ENCODE measurements at places on chromosomes 5 and 9.

GRCh38 chr9:110900456-110900855, 137.8 kb downstream of the LPAR1 start:
- no peak for DNase-seq

GRCh38 chr9:25224309-25224708, 453.9 kb downstream of the TUSC1 start:
- no peak for DNase-seq

DNA sequence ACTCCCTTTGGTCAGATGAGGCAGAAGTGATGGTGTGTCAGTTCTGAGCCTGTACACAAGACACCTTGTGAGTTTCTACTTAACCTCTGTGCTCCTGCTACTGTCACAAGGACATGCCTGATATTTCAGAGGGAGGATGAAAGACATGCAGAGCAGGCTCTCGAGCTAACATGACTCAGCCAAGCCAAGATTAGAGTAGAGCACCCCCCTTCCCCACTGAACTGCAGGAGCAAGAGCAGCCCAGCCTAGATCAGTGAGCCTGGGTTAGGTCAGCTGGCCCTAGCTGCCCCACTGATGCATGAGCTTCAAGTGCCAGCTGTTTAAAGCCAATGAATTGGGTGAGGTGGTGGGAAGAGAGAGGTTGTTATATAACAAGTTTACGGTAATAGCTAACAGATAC, 36.7 kb downstream of the BRINP1 start:
- DNase-seq = no peak

- DNase-seq = no peak
These were observed 29.8 kb downstream of the ALDH1A1 start for GRCh38 chr9:72923077-72923476.

GRCh38 chr5:132458651-132459030, 31.9 kb downstream of the IRF1 start:
- DNase-seq = peak; percentile 83

- DNase-seq = no peak
These were observed 101.4 kb downstream of the NDFIP1 start for GRCh38 chr5:142210011-142210410.

DNA sequence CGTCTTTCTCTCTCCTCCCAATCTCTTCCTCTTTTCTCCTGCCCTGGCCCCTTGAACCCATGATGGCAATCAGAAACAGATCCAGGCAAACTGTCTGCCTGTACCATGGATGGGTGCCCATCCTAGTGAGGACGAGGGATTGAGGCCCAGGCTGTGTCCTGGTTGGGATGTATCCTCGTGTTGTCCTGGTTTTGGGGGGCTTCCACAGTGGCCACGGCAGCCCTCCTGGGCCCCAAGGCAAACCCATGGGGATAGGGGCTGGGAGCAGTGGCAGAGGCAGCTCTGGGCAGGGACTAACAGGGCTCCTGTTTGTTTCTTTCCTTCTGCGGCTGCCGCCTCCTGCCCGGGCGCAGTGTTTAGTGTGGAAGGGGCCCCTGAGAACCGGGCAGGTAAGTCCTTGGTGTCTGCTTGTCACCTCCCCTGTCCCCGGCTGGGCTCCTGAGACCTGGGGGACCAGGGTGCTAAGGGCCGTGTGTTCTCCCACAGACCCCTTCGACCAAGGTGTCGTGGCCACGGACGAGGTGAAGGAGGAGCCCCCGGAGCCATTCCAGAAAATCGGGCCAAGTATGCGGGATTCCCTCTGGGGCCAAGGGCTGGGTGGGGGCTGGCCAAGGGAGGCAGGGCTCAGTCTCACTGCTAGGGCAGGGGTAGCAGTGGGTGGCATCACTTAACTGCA, 70.0 kb downstream of the AMBP start:
- no peak for DNase-seq

- DNase-seq = no peak
These were observed at the start of gene DMRT2 for GRCh38 chr9:1050125-1050895. Gene DMRT2 (plus strand): TSS chr9:1050357. CDS start chr9:1051614, 1,257 bp downstream.

DNA sequence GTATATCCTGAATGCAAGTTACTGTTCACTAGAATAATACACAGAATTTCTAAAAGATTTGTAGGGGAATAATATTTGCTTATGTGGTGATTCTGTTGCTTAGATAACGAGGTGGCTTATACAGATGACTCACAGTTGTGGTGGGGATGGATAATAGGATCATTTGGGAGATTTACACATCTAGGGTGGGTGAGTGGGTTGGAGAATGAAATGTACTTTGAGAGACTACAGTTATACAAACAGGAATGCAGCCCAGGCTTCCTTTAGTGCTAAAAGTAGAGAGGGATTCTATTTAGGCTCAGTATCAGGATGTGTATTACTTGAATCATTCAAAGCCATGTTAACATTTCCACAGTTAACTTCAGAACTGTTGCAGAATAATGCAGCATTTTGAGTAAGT, 1.8 kb downstream of the CTXN3 start:
- peak; percentile 10 for DNase-seq

DNA sequence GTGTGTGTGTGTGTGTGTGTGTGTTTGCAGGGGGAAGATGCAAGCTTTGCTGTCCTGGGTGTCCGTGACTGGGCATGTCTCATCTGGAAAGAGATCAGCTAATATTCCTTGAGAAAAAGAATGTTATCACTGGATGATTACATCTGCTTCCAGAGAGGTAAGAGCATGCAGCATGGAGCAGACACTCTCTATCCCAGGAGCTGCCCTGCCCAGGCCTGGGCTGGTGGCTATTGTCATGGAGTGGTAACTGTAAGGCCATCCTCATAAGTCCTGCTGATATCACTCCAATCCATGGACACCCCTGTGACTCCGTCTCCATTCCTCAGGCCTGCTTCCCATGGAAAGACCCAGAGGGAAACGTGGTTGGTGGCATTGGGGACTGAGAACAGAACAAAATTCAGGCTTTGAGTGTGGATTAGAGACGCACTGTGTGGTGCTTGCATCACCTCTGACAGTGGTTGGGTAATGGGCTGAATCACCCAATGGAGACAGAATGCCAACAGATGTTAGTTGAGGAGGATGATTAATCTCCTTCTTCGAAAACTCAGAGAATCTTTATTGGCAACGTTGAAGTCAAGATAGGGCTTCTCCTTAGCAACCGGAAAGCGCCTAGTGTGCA, 52.0 kb upstream of the KCNIP1 start:
- peak; percentile 71 for DNase-seq

DNA sequence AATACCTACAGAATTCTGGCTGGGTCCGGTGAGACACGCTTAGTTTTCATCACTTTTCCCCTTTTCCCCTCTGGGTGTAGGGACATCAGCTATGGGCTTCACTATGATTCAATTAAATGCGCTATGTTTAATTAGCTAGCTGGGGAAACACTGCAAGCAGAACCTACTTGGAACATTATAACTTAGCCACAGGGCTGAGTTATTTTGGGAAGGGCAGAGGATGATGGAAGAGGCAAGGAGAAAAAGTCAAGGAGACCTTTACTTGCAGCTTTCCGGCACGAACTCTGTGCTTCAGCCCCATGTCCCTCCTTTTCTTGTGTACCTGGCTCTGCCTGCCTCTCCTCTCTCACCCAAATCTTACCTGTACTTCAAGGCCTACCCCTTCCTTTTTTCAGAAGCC, 62.8 kb downstream of the KIF4B start:
- DNase-seq = no peak

DNA sequence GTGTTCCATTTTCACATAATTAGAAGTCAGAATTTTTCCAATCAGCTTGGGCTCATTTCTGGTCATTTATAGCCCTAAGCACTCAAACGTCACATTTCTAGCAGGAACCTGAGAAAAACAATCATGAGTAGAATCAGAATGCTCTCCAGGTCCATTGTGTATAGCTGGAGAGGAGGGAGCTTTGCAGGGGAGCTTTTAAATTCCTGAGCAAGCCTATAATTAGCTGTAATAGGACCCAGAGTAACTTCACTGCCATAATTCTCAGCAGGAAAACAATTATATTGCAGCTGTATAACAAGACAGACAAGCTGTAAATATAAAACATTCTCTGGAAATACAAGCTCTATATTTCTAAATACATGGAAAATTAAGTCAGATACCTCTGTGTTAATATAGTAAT, 637.6 kb upstream of the SGCD start:
- no peak for DNase-seq

Measured in NCI-H226 (cell line).